Gastroesophageal sphincter (tissue), 4 donors: ENCODE measurements at places on chromosomes 1 and 21.

DNA sequence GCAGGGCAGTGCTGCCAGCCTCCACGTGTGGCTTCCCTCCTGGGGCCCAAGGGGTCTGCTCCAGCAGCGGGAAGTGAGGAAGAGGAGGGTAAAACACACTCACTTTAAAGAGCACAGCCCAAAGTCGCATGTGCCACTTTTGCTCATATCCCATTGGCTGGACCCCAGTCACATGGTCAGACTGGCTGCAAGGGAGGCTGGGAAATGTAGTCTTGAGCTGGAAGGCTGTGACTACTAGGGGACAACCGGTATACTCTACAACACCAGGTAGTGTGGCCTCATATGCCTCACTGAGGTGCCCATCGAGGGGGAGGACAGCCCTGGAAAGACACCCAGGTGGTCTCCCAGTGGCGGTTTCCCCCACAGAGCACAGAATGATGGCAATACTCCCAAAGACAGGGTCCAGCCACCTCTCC is 45.2 kb downstream of the CAMK2N1 start:
- H3K36me3 ChIP-seq = no peaks in the 10 kb centered on the region
- peaks cover 15% of the 10 kb centered on the region for H3K27me3 ChIP-seq
- H3K27ac ChIP-seq = no peak overlapping the region
- H3K4me3 ChIP-seq = no peak overlapping the region
- ATAC-seq = peak; percentile 43

DNA sequence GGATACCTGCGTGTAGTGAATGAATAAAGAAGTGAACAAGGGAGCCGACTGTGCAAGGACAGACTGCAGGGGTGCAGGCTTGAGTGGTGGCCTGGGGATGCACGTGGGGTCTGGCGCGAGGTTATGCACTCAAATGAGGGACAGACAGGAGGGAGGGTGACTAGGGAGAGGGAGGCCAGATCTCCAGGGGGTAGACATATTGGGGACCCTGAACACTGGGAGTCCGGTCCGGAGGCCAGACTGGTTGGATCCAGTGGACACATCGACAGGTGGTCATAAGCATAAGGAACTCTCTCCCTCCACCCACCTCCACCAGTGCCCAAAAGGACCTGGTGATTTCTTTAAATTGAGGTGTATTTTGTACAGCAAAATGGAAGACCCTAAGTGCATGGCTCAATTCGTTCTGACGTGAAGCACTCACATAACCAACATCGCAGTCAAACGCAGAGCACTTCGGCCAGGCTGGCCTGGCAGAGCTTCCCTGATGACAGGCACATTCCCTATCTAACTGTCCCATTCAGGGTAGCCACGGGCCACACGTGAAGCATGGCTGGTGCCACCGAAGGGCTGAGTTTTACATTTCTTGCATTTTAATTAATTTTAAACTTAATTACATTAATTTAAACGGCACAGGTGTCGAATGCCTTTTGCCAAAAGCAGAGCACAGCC is 14.0 kb downstream of the WNT3A start:
- no peaks in the 10 kb centered on the region for H3K4me1 ChIP-seq
- no peak overlapping the region for H3K27ac ChIP-seq
- H3K36me3 ChIP-seq = no peaks in the 10 kb centered on the region
- H3K27me3 ChIP-seq = peaks cover 24% of the 10 kb centered on the region
- no peak overlapping the region for H3K4me3 ChIP-seq
- ATAC-seq = no peak

GRCh38 chr1:184463680-184464079 is 76.9 kb downstream of the C1orf21 start:
- peaks cover 8% of the 10 kb centered on the region for H3K4me1 ChIP-seq
- no peak overlapping the region for H3K4me3 ChIP-seq
- no peaks in the 10 kb centered on the region for H3K36me3 ChIP-seq
- no peak overlapping the region for H3K27ac ChIP-seq
- no peak for ATAC-seq
- no peaks in the 10 kb centered on the region for H3K27me3 ChIP-seq

- H3K27ac ChIP-seq = no peak overlapping the region
- no peaks in the 10 kb centered on the region for H3K4me1 ChIP-seq
- H3K27me3 ChIP-seq = peaks cover 73% of the 10 kb centered on the region
- no peak for ATAC-seq
These were observed 6.5 kb upstream of the LRRC71 start for GRCh38 chr1:156913809-156914387.

GRCh38 chr1:237799762-237800474 is 90.8 kb downstream of the ZP4 start:
- H3K27ac ChIP-seq = no peak overlapping the region
- no peaks in the 10 kb centered on the region for H3K36me3 ChIP-seq
- H3K4me1 ChIP-seq = no peaks in the 10 kb centered on the region
- no peak for ATAC-seq
- no peak overlapping the region for H3K4me3 ChIP-seq

DNA sequence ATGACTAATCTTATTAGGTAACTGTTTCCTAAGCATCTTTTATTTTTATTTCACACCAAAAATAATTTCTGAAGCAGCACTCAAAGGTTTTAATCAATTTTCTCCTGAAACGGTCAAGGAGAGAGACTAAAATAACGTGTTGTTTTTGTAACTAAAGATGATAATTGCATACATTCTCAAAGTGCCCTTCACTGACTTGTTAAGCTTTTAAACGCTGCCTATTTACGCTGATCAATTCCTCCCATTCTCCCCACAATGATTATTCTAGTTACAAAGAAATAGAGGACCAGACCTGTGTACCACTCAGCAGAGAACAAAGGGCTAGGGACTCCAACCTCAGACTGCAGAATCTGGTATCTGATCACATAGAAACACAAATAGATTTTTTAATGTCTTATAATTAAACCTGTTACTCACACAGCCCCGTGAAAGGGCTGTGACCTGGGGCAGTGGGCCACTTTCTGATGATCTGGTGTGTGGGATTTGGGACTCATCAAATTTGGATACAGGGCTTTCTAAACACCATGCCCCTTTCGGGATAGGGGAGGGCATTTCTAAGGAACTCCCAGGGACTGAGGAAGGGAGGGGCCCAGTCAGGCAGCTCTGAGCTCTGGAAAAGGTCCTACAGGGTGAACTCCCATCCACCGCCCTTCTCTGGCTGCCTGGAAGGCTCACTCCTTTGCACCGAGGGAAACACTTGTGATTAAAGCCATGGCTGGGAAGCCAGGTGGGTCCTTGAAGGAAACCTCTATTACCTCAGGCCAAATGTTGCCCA is 65.2 kb downstream of the BCAR3 start:
- no peaks in the 10 kb centered on the region for H3K27me3 ChIP-seq
- H3K27ac ChIP-seq = peak overlapping the region; percentile 7
- ATAC-seq = peak; percentile 62
- peaks cover 34% of the 10 kb centered on the region for H3K4me1 ChIP-seq

- H3K27me3 ChIP-seq = peaks cover 68% of the 10 kb centered on the region
- H3K4me3 ChIP-seq = no peak overlapping the region
These were observed 136.8 kb upstream of the IGSF21 start for GRCh38 chr1:17970757-17971156.

- H3K4me3 ChIP-seq = no peak overlapping the region
- ATAC-seq = no peak
- no peaks in the 10 kb centered on the region for H3K4me1 ChIP-seq
- no peaks in the 10 kb centered on the region for H3K27me3 ChIP-seq
- no peak overlapping the region for H3K27ac ChIP-seq
- no peaks in the 10 kb centered on the region for H3K36me3 ChIP-seq
These were observed 468.7 kb downstream of the ADGRL2 start for GRCh38 chr1:82269431-82269830.

- H3K4me1 ChIP-seq = no peaks in the 10 kb centered on the region
- H3K27me3 ChIP-seq = no peaks in the 10 kb centered on the region
- peak; percentile 77 for ATAC-seq
- H3K36me3 ChIP-seq = no peaks in the 10 kb centered on the region
- H3K27ac ChIP-seq = peak within 1 kb of the TSS; percentile 99
- peak within 1 kb of the TSS; percentile 94 for H3K4me3 ChIP-seq
These were observed at the start of gene SCMH1 for GRCh38 chr1:41241749-41242341. SCMH1 (minus strand) TSS chr1:41242306; CDS start chr1:41186133, 56,173 bp downstream.
